ENCODE measurements at places on chromosomes 2 and 18. TPM values are rescaled to one million over a fixed set of nuclear protein-coding genes. Genes with fewer than 3 reads are reported as not detected.

THSD7B gene
- total RNA-seq: 0.07 TPM

MAP3K19 gene
- total RNA-seq: not detected

KLF7 gene
- total RNA-seq: 19.9 TPM

PTH2R gene
- not detected for total RNA-seq

NCKAP5 gene
- 1.8 TPM for total RNA-seq

AQP12A gene
- total RNA-seq: not detected

LRP2 gene
- not detected for total RNA-seq

C2orf76 gene
- 5.4 TPM for total RNA-seq

All from airway epithelial cell (primary cell).